Thoracic aorta (tissue), 2 donors: ENCODE measurements at places on chromosomes 13 and 19. TPM values are rescaled to one million over a fixed set of nuclear protein-coding genes. Genes with fewer than 3 reads are reported as not detected.

Gene ALOX5AP
- total RNA-seq, result 27.5 TPM

Gene C2CD4C
- total RNA-seq, result 0.54 TPM

Gene ZNF470
- total RNA-seq, result 5.7 TPM

Gene NUFIP1
- total RNA-seq, result 0.54 TPM

Gene FXYD3
- total RNA-seq, result 0.68 TPM

Gene ZNF586
- total RNA-seq, result 15.4 TPM

Gene CDC37
- total RNA-seq, result 133 TPM

Gene OR10H1
- total RNA-seq, result not detected

- H3K36me3 ChIP-seq, result peaks cover 7% of the 10 kb centered on the region
- no peak for DNase-seq
- H3K27ac ChIP-seq, result peak overlapping the region; percentile 71
- H3K4me1 ChIP-seq, result peaks cover 17% of the 10 kb centered on the region
- peaks cover 3% of the 10 kb centered on the region for H3K27me3 ChIP-seq
Observed at GRCh38 chr19:48444936-48445200, 915 bp upstream of the GRWD1 start.

- H3K36me3 ChIP-seq, result no peaks in the 10 kb centered on the region
- H3K27ac ChIP-seq, result no peak overlapping the region
- no peaks in the 10 kb centered on the region for H3K4me1 ChIP-seq
- H3K27me3 ChIP-seq, result no peaks in the 10 kb centered on the region
- DNase-seq, result no peak
Observed at GRCh38 chr19:43362179-43362578, 8.7 kb downstream of the CD177 start.

DNA sequence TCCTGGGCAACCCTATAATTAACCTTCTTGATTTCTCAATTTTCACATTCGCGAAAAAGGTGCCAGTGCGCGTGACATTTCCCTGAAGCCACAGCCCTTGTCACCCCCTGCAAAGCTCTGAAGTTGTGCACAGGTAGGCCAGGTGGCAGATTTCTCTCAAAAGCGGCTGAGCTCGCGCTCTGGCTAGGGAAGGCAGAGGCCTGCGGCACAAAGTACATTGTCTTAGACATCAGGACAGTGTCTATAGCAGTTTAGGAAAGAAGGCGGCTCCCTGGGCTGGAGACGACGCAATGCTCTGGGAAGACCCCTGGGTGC is 42.9 kb upstream of the ZNF14 start:
- no peak overlapping the region for H3K27ac ChIP-seq
- H3K4me3 ChIP-seq, result peak overlapping the region; percentile 82
- H3K4me1 ChIP-seq, result peaks cover 4% of the 10 kb centered on the region

- H3K4me1 ChIP-seq, result no peaks in the 10 kb centered on the region
- H3K4me3 ChIP-seq, result no peak overlapping the region
- no peaks in the 10 kb centered on the region for H3K36me3 ChIP-seq
- no peak overlapping the region for H3K27ac ChIP-seq
Observed at GRCh38 chr13:47632311-47632710, 368.8 kb downstream of the SUCLA2 start.

DNA sequence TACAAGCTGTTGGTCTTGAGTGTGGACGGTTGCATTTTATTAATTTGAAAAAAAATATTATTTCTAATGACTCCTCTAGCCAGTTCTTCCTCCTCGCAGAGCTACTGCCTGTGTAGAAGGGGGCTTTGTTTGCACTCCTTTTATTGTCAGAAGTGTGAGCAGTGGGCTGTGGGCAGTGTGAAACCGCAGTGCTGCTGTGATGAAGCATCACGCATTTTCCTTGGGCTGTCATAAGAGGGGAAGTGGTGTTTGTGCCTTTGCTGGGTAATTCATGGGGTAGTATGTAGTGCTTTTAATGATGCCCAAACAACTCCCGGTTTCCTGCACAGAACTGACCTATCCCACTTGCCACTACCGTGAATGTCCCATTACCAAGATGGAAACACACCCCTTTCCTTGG is 357.3 kb downstream of the ZNF536 start:
- H3K4me1 ChIP-seq, result no peaks in the 10 kb centered on the region
- no peak overlapping the region for H3K4me3 ChIP-seq
- DNase-seq, result no peak
- no peaks in the 10 kb centered on the region for H3K27me3 ChIP-seq
- no peaks in the 10 kb centered on the region for H3K36me3 ChIP-seq
- H3K27ac ChIP-seq, result no peak overlapping the region

GRCh38 chr19:55687281-55688201 is 12.5 kb downstream of the EPN1 start:
- no peaks in the 10 kb centered on the region for H3K4me1 ChIP-seq
- H3K36me3 ChIP-seq, result peaks cover 52% of the 10 kb centered on the region
- H3K4me3 ChIP-seq, result no peak overlapping the region
- no peak overlapping the region for H3K27ac ChIP-seq
- DNase-seq, result no peak

DNA sequence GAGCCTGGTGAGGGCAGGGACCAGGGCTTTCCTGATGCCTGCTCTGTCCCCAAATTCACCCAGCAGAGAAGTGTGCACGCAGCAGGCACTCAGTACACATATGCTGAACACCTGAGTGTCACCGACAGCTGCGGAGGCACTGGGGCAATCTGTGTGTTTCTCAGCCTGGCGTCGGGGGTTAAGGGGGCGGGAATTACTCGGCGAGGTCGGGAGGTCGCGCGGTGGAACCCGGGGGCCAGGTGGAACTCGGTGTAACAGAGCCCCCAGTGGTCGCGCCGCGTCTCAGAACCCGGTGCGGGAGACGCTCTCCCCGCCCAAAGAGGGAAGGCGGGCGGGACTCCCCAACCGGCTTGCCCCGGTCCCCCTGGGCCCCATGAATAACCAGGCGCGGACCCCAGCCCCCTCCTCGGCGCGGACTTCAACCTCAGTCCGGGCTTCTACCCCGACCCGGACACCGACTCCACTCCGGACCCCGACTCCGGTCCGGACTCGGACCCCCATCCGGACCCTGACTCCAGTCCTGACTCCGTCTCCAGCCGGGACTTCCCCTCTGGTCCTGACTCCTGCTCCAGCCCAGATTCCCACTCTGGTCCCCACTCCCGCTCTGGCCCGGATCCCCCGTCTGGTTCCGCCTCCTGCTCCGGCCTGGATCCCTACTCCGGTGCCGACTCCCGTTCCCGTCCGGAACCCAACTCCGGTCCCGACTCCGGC is at the start of gene SELENOV:
Gene SELENOV (plus strand): TSS at position 300 of the 711 bp plus-strand sequence. CDS start 74 bp downstream, at position 374.
- H3K4me1 ChIP-seq, result peaks cover 13% of the 10 kb centered on the region
- no peak within 1 kb of the TSS for H3K27ac ChIP-seq
- DNase-seq, result no peak
- H3K4me3 ChIP-seq, result peak within 1 kb of the TSS; percentile 53

DNA sequence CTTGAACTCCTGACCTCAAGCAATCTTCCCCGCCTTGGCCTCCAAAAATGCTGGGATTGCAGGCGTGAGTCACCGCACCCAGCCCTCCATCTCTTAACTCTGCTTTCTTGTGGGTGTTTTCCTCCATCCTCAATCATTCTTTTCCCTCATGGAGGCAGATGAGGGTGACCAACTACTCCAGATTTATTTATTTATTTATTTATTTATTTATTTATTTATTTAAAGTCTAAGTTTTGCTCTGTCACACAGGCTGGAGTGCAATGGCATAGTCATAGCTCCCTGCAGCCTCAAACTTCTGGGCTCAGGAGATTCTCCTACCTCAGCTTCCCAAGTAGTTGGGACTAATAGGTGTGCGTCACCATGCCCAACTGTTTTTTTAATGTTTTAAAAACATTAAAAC is 14.9 kb downstream of the VAV1 start:
- no peak overlapping the region for H3K4me3 ChIP-seq

- H3K27ac ChIP-seq, result no peak overlapping the region
- DNase-seq, result no peak
- H3K27me3 ChIP-seq, result no peaks in the 10 kb centered on the region
- peaks cover 69% of the 10 kb centered on the region for H3K4me1 ChIP-seq
Observed at GRCh38 chr13:46622630-46623256, 69.8 kb downstream of the LRCH1 start.

- H3K36me3 ChIP-seq, result no peaks in the 10 kb centered on the region
- H3K27me3 ChIP-seq, result no peaks in the 10 kb centered on the region
- no peak for DNase-seq
- H3K27ac ChIP-seq, result no peak overlapping the region
Observed at GRCh38 chr19:51441410-51442390, 16.6 kb downstream of the SIGLEC8 start.

DNA sequence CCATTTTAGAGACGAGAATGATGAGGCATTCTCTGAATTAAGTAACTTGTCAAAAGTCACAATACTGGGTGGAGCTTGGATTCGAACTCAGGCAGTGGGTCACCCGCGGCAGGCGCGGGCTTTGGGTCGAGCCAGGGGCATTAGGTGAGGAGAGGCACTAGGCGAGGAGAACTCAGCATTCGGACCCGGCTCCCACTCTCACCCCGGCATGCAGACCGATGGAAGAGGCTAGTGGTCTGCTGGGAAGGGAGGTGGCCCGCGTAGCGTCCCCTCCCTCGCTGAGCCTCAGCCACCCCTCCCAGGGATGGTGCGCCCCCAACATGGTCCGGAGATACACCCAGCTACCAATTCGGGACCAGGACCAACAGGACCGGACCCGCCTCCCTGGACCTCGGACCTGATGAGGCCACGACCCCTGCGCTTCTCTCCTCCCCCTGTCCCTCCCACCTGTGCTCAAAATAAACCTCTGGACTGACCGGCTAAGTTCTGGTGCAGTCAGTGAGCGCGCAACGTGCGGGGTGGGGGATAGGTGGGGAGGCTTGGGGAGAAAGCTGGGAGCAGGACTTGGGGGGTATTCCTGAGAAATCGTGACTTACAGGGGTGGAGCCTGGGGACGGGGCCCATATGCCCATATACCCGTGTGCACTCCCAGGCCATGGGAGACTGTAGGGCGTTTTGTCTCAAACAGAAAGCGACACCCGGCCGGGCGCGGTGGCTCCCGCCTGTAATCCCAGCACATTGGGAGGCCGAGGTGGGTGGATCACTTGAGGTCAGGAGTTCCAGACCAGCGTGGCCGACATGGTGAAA is 1.3 kb upstream of the SNAPC2 start:
- DNase-seq, result no peak
- H3K27me3 ChIP-seq, result no peaks in the 10 kb centered on the region
- H3K36me3 ChIP-seq, result peaks cover 14% of the 10 kb centered on the region
- H3K4me3 ChIP-seq, result no peak overlapping the region
- H3K27ac ChIP-seq, result no peak overlapping the region

- peak overlapping the region; percentile 82 for H3K4me3 ChIP-seq
- H3K27ac ChIP-seq, result peak overlapping the region; percentile 85
- no peak for DNase-seq
- no peaks in the 10 kb centered on the region for H3K27me3 ChIP-seq
Observed at GRCh38 chr13:39603424-39603947, 493 bp upstream of the LHFPL6 start.

GRCh38 chr19:33686687-33687480 is 65.1 kb downstream of the CHST8 start:
- no peak overlapping the region for H3K4me3 ChIP-seq
- DNase-seq, result no peak
- H3K27me3 ChIP-seq, result no peaks in the 10 kb centered on the region
- H3K4me1 ChIP-seq, result no peaks in the 10 kb centered on the region
- no peaks in the 10 kb centered on the region for H3K36me3 ChIP-seq
- H3K27ac ChIP-seq, result no peak overlapping the region

GRCh38 chr13:74623761-74624160 is 489.6 kb upstream of the KLF12 start:
- H3K27me3 ChIP-seq, result no peaks in the 10 kb centered on the region
- H3K4me3 ChIP-seq, result no peak overlapping the region
- no peaks in the 10 kb centered on the region for H3K4me1 ChIP-seq
- H3K36me3 ChIP-seq, result no peaks in the 10 kb centered on the region
- H3K27ac ChIP-seq, result no peak overlapping the region

GRCh38 chr13:79417741-79418140 is 11.7 kb upstream of the RBM26 start:
- H3K27me3 ChIP-seq, result no peaks in the 10 kb centered on the region
- DNase-seq, result no peak
- H3K36me3 ChIP-seq, result no peaks in the 10 kb centered on the region
- H3K27ac ChIP-seq, result no peak overlapping the region

DNA sequence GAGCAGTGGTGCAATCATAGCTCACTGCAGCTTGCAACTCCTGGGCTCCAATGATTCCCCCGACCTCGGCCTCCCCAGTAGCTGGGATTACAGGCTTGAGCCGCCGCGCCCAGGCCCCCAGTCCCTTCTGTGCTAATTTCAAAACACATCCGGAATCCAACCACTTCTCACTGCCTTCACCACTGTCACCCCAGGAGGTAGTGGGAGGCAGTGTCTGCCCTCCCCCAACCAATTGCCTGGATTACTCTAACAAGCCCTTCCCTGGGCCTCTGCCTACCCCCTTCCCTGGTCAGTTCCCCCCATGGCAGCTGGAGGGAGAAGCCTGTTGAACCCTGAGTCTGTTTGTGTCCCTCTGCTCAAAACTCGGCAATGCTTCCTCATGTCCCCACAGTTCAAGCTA is 2.3 kb downstream of the PRAM1 start:
- H3K4me3 ChIP-seq, result no peak overlapping the region
- H3K27ac ChIP-seq, result no peak overlapping the region
- DNase-seq, result no peak
- H3K4me1 ChIP-seq, result no peaks in the 10 kb centered on the region
- H3K36me3 ChIP-seq, result no peaks in the 10 kb centered on the region
- no peaks in the 10 kb centered on the region for H3K27me3 ChIP-seq

DNA sequence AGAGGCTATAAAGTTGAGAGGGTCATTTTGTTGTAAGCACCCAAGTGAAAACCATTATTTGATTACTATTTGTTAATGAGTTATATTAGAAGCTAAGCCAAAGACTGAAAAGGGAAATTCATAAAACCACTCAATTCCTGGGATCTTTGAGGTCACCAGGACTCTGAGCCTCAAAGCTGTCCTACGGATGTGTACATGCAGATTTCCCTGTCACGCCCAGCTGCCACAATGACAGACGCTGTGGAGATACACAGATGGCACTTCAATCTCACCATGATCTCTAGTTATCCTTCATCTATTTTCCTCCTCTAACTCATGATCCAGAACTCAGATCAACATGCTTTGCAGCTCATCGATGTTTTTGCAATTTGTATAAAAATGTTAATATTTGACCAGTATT is 403.5 kb upstream of the MIR17HG start:
- H3K4me1 ChIP-seq, result no peaks in the 10 kb centered on the region
- no peaks in the 10 kb centered on the region for H3K36me3 ChIP-seq
- H3K4me3 ChIP-seq, result no peak overlapping the region
- no peak overlapping the region for H3K27ac ChIP-seq
- DNase-seq, result no peak
- no peaks in the 10 kb centered on the region for H3K27me3 ChIP-seq
